Activated CD8-positive, alpha-beta T cell treated with anti-CD3 and anti-CD28 coated beads, Interleukin-2, amount 10 ng/mL, durations not matched to agents 7 days and 5 days (primary cell): ENCODE measurements at places on chromosomes 5 and 9.

DNA sequence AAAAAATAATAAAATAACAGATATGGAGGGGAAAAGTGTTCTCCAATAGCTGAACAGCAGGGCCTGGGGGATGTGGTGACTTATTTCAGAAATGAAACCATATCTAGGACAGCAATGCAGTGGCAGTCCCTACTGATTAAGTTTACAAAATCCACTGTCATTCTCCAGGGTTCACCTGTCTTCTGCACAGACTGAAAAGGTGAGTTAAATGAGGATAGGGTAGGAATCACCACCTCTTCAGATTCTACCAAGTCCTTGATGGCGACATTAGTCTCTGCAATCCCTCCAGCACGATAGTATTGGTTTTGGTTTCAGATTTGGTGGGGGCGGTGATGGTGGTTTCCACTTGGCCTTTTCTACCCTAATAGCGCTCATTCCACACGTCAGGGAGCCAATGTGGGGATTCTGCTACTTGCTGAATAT, 32.3 kb upstream of the NPM1 start:
- DNase-seq, result peak; percentile 43

GRCh38 chr9:9997585-9997984, 615.2 kb downstream of the PTPRD start:
- no peak for DNase-seq

DNA sequence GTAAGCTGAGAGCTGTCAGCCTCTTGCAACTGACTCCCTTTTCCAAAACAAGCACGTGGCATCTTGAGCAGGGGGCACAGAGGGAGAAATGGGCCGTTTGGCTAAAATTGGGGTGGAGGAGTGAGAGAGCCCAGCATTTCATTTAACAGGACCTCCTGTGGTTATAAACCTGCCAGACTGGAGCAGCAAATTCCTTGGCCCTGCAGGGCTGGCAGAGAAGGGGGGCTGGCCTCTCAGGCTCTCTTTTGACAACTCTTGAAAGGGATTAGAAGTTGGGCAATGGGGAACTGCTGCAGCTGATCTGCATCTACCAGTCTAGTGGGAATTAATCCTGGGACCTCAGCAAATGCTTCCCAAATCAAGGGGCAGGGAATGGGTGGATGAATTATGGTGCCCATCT, 7.2 kb upstream of the POU4F3 start:
- no peak for DNase-seq

DNA sequence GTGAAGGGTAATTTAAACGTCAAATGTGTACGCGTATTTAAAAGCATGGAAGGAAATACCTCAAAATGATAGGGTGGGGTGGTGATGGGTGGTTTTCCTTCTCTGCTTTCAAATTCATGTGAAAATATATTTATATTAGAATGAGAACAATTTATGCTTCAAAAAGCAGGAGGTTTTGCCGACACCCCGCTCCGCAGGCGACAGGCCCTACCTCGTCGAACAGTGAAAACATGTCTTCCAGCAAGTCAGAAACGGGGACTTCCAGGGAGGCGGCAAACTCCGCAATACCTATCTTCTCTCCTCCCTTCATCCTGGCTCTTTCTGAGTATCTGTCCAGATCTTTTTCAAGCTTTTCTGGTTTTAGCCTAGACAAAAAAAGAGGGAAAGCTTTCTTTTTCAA, 28.5 kb upstream of the SLC6A3 start:
- DNase-seq, result no peak

- no peak for DNase-seq
Measured at GRCh38 chr5:23330726-23331125, 176.7 kb upstream of the PRDM9 start.

DNA sequence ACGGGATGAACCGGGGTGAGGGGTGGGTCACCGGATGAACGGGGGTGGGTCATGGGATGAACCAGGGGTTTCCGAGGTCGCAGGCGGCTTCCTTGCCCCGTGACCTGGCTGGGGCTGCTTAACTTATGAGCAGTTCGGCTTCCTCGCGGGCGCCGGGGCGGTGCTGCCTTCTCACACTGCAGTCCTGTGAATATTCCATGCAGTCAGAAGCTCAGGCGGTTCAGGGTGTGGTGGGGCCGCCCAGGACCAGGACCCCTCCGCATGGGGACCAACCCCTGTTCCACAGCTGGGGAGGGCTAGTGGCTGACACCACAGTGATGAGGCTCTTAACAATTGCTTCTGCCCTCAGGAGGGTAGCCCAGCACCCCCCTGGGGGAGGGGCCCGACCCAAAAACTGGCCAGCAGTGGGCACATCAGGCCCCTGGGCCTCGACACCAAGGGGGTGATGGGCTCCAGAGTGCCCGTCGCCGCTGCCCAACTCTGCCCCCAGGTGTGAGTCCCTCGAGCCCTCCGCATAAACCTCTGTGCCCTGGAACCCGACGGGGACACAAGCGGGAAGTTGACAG, 30.9 kb upstream of the SLC9A3 start:
- no peak for DNase-seq

DNA sequence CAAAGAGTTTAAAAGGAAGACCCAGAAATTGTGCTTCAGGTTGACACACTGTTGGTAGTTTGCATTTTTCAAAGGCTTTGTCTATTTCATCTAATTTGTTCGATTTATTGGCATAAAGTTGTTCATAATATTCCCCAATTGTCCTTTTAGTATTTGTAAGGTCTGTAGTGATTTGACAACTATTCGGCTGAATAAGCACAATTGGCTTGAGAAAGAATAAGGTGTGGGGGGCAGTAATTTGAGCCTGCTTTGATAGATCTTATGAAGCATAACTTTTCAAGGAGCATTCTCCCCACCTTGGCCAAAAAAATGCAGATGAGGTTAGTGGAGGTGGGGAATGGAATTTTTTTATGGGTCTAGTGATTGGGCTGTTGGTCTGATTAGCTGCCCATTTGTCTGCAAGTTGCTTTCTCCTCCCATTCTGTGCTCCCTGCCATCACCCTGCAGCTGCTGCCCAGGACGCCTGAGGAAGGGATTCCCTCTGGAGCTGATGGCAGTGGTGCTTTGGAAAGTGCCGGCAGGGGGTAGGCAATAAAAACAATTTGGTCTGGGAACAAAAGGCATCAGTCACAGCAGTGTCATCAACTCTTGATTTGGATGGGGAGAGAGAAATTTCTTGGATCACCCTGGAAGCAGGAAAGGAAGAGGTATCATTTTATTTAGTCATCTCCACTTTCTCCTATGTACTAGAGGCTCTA, 26.6 kb downstream of the WNT8A start:
- DNase-seq, result no peak

DNA sequence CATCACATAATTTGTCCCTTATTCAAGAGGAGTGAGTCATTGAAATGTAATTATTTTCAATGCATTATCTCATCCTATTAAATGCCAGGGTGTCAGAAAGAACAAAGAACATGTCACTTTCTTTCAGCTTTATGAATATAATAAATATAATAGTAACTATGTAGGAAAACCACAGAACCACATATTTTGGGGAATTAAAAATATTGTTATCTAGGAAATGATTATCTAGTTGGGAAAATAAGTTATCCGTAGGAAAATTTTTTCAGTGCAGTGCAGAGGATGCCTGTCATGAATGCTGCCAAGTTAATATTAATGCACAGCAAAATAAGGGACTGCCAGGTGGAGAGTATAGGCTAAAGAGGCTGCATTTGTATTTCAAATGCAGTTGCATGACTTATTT, 844.8 kb downstream of the MAT2B start:
- DNase-seq, result no peak

- DNase-seq, result peak; percentile 63
Measured at GRCh38 chr9:94002316-94003140, 47.4 kb upstream of the BARX1 start.

- DNase-seq, result no peak
Measured at GRCh38 chr5:143094087-143094521, 309.4 kb downstream of the NR3C1 start.

DNA sequence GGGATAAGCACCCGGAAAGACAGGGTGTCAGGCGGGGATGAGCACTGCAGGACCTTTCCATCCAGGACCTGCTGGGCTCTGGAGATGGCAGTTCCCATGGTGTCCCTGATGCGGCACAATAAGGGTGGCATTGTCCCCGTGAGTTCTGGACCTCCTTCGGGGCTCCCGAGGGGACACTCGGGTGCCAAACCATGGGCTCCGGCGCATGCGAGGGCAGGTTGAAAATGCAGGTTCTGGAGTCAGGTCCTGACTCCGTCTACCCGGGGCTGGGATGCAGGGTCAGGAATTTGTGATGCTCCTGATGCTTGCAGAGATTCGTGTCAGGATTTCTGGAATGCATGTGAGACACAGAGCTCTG, 682 bp downstream of the FCN2 start:
- no peak for DNase-seq

GRCh38 chr5:141485321-141486055, 658 bp downstream of the PCDHGC4 start:
- DNase-seq, result no peak

DNA sequence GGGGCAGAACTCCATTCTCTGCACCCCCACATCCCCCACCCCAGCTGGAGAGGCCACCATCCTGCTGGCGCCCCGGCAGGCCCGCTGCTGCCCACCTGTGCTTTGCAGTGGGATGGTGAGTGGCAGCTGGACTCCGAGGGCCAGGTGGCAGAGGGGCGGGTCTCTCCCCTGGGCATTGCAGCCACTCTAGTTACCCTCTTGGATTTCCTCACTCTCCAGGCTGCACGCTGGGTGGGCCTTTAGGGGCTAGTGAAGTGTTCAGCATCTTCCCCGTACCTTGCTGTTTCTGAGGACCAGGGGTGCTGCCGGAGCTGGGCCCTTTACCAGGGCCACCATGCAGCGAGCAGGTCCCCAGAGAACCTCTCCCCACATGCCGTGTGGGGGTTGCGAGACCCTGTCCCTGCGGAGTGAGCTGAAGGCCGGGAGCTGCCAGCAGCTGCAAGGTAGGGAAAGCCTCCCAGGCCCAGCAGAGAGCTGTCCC, 88.4 kb upstream of the SH3PXD2B start:
- DNase-seq, result no peak

DNA sequence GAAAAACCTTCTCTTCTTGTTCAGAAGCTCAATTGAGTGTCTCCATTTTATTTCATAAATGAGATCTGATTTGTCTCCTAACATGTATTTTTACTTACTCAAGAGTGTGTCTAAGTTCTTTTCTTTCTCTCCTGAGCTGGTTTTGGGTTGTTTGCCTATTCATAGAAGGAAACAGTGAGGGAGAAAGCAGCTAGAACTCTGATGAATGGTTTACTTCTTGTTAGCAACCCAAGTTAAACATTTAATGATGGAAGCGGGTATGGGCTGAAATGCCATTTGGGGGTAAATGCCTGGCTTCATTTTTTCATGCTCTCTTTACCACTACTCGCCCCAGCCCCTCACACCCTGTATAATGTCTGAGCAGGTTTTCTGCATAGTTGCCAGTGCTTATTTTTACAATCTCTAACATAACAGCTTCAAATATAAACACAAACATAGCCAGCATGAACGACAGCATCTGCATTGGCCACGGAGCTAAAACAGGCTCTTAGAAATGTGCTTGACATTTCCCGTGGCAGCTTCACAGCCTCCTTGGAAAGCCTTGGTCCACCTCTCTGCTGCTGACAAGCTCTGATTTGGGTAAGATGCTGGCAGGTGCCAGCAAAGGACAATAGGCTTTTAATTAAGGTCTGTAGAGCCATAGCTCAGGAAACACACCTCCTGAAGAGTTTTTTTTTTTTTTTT, 321.1 kb downstream of the ARHGEF28 start:
- no peak for DNase-seq

- no peak for DNase-seq
Measured at GRCh38 chr5:151219789-151220188, 4.1 kb downstream of the CCDC69 start.

GRCh38 chr9:9565700-9566099, 1047.1 kb downstream of the PTPRD start:
- no peak for DNase-seq

DNA sequence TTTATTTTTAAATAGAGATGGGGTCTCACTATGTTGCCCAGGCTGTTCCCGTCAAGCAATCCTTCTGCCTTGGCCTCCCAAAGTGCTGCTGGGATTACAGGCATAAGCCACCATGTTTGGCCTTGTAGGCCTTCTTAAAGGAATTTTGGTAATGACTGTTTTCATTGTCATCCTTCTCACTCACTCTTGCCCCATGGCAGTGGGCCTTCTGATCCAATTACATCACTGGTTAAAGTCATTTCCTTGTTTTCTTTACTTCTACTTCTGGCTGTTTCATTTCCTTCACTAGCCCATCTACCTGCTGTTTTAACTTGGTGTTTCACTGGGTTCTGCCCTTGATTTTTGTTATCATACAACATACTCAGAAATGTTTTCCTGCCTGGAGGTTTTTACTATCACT, 20.1 kb upstream of the NIM1K start:
- no peak for DNase-seq
